ENCODE measurements at places on chromosomes 4 and X.
A peak's percentile ranks its signal among the peaks of the same experiment; 100 is the strongest.

DNA sequence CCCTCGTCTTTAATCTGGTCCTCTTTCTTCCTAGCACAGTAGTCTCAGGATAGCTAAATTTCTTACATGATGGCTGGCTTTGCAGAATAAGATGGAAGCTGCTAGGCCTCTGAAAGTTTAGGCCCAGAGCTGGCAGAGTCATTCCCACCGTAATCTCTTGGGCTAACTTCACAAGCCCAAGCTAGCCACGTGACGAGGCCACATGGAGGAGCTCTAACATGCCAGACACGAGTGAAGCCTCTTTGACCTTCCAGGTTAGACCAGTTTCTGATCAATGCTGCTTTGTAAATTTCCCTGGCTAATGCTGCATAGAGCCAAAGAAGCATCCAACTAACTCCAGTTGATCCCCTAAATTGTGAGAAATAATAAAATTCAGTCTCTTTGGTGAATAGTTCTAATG lies 9.5 kb upstream of the CENPE start:
- no peak for DNase-seq
- H3K4me1 ChIP-seq = no peaks in the 10 kb centered on the region
- H3K27ac ChIP-seq = no peak overlapping the region
- no peak overlapping the region for H3K4me3 ChIP-seq
- H3K27me3 ChIP-seq = no peaks in the 10 kb centered on the region

- H3K4me1 ChIP-seq = no peaks in the 10 kb centered on the region
- H3K27me3 ChIP-seq = no peaks in the 10 kb centered on the region
- no peak overlapping the region for H3K4me3 ChIP-seq
- H3K27ac ChIP-seq = no peak overlapping the region
- H3K36me3 ChIP-seq = peaks cover 30% of the 10 kb centered on the region
- DNase-seq = no peak
Measured at GRCh38 chr4:109462297-109462696, 28.7 kb downstream of the SEC24B start.

GRCh38 chrX:29435396-29435795 lies 780.0 kb upstream of the MAGEB2 start:
- no peaks in the 10 kb centered on the region for H3K27me3 ChIP-seq
- H3K27ac ChIP-seq = no peak overlapping the region
- no peak overlapping the region for H3K4me3 ChIP-seq
- no peaks in the 10 kb centered on the region for H3K36me3 ChIP-seq

- no peaks in the 10 kb centered on the region for H3K36me3 ChIP-seq
- no peaks in the 10 kb centered on the region for H3K4me1 ChIP-seq
- no peaks in the 10 kb centered on the region for H3K27me3 ChIP-seq
- no peak overlapping the region for H3K27ac ChIP-seq
- H3K4me3 ChIP-seq = no peak overlapping the region
Measured at GRCh38 chr4:14749910-14750309, 252.4 kb upstream of the CPEB2 start.

GRCh38 chr4:174018236-174018635 lies 265.2 kb downstream of the FBXO8 start:
- H3K27ac ChIP-seq = no peak overlapping the region
- no peak for DNase-seq
- H3K36me3 ChIP-seq = no peaks in the 10 kb centered on the region
- no peaks in the 10 kb centered on the region for H3K27me3 ChIP-seq

DNA sequence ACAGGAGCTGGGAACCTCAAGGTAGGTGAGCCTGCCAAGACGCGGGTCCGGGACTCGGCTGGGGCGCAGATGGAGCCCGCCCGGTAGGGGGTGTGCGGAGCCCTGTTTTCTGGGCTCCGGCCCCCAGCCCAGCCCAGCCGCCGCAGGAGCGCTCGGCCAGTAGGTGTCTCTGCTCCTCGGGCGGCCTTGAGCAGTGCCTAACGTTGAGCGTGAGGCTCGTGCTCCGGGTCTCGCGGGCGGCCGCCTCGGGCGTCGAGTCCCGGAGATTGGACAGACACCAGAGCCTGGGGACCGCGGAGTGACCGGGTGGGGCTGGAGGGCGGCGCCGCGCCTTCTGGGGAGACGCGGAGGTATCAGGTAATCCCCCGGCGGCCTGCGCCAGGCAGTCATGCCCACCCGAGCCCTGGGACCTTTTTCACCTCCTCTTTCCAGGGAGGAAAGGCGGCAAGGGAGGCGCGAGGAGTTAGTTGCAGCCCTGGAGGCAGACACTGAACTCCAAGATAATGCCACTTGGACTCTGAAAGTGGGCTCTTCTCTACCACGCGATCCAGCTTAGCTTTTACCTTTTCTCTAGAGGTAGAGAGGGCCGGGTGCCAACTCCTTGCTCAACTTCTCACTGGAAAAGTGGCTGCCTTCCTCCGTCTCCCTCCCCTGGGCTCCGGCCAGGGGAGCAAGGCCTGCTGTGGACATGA lies 14.5 kb upstream of the FGG start:
- peak overlapping the region; percentile 29 for H3K4me3 ChIP-seq
- peaks cover 3% of the 10 kb centered on the region for H3K4me1 ChIP-seq
- H3K36me3 ChIP-seq = no peaks in the 10 kb centered on the region
- H3K27ac ChIP-seq = no peak overlapping the region
- DNase-seq = peak; percentile 27

- H3K36me3 ChIP-seq = no peaks in the 10 kb centered on the region
- H3K4me3 ChIP-seq = no peak overlapping the region
- peak; percentile 25 for DNase-seq
- H3K27ac ChIP-seq = no peak overlapping the region
Measured at GRCh38 chrX:23557070-23557469, 110.2 kb upstream of the PRDX4 start.

- H3K27ac ChIP-seq = no peak overlapping the region
- H3K4me3 ChIP-seq = no peak overlapping the region
- H3K4me1 ChIP-seq = no peaks in the 10 kb centered on the region
Measured at GRCh38 chr4:111986095-111986494, 159.2 kb upstream of the FAM241A start.

- H3K36me3 ChIP-seq = no peaks in the 10 kb centered on the region
- no peaks in the 10 kb centered on the region for H3K4me1 ChIP-seq
- DNase-seq = no peak
- no peaks in the 10 kb centered on the region for H3K27me3 ChIP-seq
Measured at GRCh38 chrX:129772796-129773431, 6.8 kb upstream of the SASH3 start.

GRCh38 chr4:71382900-71383560 lies 44.2 kb downstream of the SLC4A4 start:
- no peak overlapping the region for H3K4me3 ChIP-seq
- H3K27ac ChIP-seq = no peak overlapping the region
- no peaks in the 10 kb centered on the region for H3K4me1 ChIP-seq
- H3K27me3 ChIP-seq = no peaks in the 10 kb centered on the region

GRCh38 chr4:17515445-17516407 lies 761 bp downstream of the CLRN2 start:
- peaks cover 12% of the 10 kb centered on the region for H3K4me1 ChIP-seq
- peaks cover 19% of the 10 kb centered on the region for H3K27me3 ChIP-seq
- no peak overlapping the region for H3K4me3 ChIP-seq
- DNase-seq = no peak
- H3K36me3 ChIP-seq = no peaks in the 10 kb centered on the region

- no peak overlapping the region for H3K27ac ChIP-seq
- peaks cover 10% of the 10 kb centered on the region for H3K4me1 ChIP-seq
- DNase-seq = peak; percentile 89
- no peaks in the 10 kb centered on the region for H3K27me3 ChIP-seq
- H3K4me3 ChIP-seq = no peak overlapping the region
Measured at GRCh38 chr4:53055274-53055673, 193.2 kb downstream of the RASL11B start.

DNA sequence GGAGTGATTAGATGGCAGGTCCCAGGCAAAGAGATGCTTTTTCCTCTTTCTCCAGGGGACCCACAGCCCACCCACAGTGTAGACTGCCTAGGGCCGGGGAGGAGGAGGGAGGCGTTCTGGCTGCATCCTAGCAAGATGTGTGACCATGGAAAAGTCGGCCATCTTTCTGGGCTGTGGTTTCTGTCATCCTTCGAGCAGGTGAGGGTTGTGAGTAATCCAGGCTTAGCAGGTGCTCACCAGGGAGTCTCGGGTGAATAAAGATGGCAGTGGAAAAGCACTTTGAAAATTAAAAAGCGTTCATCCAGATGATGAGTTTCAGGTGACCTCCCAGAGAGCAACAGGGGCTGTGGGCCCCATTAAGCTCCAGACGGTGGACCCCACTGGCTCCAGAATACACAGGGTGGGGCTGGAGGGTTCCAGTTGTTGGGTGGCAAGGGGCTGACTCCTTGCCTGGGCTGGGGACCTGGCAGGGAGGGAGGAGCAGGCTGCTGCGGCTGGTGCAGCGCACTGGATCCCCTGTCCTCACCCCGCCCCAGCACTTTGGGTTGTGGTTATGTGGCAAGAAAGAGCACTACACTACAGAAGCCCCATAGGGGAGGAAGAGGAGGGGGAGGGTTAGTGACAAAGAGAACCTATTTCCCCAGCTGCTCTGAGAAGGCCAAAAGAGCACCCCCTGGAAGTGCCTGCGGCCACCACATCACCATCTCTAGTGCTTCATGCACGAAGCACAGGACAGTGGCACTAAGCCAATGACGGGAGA lies 23.7 kb downstream of the ELF4 start:
- H3K27me3 ChIP-seq = no peaks in the 10 kb centered on the region
- H3K36me3 ChIP-seq = no peaks in the 10 kb centered on the region
- DNase-seq = no peak
- no peak overlapping the region for H3K4me3 ChIP-seq
- H3K27ac ChIP-seq = no peak overlapping the region

- DNase-seq = no peak
- H3K4me3 ChIP-seq = no peak overlapping the region
- no peaks in the 10 kb centered on the region for H3K36me3 ChIP-seq
Measured at GRCh38 chrX:154321152-154321551, 25.6 kb downstream of the TKTL1 start.

- H3K4me3 ChIP-seq = no peak overlapping the region
- peak; percentile 93 for DNase-seq
- peaks cover 46% of the 10 kb centered on the region for H3K4me1 ChIP-seq
- H3K27me3 ChIP-seq = no peaks in the 10 kb centered on the region
- H3K36me3 ChIP-seq = no peaks in the 10 kb centered on the region
Measured at GRCh38 chrX:9907645-9908387, 59.3 kb upstream of the CLDN34 start.

DNA sequence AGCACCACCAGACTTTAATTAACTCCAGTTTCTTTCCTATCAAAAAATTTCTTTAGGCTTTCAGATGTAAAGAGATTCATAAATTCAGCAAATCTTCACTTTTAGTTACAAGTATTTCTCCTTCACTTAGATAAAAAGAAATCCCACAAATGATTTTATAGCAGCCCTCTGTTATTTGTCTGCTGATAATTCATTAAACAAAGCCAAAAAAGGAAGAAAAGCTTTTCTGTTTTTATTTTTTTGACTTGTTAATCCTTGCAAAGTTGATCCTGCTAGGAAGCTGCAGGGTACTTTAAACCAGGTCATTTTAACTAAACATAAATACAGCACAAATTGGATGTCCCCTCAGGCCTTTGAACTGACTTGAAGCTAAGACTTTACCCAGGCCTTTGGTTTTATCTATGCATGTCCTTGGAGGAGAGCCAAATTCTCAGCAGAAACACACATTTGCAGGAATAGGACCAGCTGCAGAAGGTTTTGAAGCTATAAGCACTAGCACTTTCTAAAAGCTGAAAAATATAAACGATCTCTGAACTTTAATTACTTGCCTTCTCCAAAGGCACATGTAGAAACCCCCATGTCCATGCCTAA lies 57.5 kb downstream of the PCDH18 start:
- no peaks in the 10 kb centered on the region for H3K36me3 ChIP-seq
- no peaks in the 10 kb centered on the region for H3K4me1 ChIP-seq
- no peak overlapping the region for H3K4me3 ChIP-seq
- no peaks in the 10 kb centered on the region for H3K27me3 ChIP-seq

DNA sequence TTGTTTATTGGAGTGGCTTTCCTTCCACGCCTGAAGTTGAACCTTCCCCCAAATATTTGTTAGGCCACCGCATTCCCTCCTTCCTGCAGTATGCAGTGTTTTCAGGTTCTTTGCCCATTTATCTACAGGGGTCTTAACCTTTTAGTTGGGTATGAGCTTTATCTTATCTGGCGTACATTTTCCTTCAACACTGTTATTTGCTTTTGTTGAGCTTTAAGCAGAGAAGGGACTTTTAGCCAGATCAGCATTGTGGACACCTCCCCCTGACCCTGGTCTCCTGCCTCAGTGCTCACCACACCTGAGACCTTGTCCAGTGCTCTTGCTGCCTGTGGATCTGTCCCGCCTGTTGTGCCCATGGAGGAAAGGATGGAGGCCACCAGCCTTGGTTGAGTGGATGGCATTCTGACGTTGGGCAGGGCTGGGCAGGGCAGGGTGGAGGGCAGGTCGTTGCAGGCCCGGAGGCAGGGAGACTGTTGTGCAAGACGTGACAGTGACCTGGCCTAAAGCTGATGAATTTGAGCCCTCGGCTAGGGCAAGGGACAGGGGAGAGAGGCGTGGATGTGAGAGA lies 998 bp upstream of the DUSP9 start:
- H3K4me3 ChIP-seq = no peak overlapping the region
- H3K27ac ChIP-seq = no peak overlapping the region
- peaks cover 3% of the 10 kb centered on the region for H3K4me1 ChIP-seq
- peaks cover 29% of the 10 kb centered on the region for H3K27me3 ChIP-seq
- no peak for DNase-seq

DNA sequence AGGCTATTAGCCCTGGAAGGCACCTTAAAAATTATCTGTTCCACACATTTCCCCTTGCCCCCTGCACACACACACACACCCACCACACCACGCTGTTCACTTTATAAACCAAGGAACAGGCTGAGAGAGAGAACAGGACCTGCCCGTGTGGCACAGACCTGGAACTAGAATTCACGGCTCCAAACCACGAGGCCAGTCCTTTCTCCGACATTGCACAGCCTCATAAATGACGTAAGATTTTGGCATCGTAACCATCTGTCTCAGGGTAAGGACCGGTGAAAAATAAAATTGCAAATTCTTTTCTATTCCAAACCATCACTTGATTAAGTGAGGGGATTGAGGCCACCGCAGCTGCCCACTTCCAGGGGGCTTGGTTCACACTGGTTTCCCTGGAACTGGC lies 330.3 kb downstream of the BCOR start:
- no peak overlapping the region for H3K27ac ChIP-seq
- no peaks in the 10 kb centered on the region for H3K36me3 ChIP-seq
- H3K4me1 ChIP-seq = peaks cover 32% of the 10 kb centered on the region
- no peak overlapping the region for H3K4me3 ChIP-seq

DNA sequence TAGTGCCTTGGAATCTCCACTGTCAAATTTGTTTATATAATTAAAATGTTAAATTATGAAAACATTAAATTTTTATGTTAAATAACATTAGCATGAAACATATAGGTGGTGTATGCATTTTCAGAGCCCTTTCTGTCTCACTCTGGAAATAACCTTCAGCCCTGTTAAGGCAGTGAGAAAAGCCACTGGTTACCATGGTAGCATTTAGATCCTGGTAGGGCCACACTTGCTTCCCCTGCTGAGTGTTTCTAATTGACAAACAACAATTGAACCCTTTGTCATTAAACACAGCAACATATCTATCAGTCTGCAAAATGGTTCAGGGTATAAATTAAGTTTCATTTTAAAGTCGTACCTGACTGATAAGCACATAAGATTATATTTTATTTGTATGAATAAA lies 63.5 kb downstream of the PDK3 start:
- H3K4me1 ChIP-seq = no peaks in the 10 kb centered on the region
- no peak overlapping the region for H3K27ac ChIP-seq
- DNase-seq = no peak
- H3K27me3 ChIP-seq = no peaks in the 10 kb centered on the region
- no peak overlapping the region for H3K4me3 ChIP-seq
